ENCODE measurements at places on chromosomes 4 and X. TPM values are rescaled to one million over a fixed set of nuclear protein-coding genes. Genes with fewer than 3 reads are reported as not detected.

- DNase-seq, result no peak
These were observed 134.5 kb upstream of the TLL1 start for GRCh38 chr4:165738571-165738970.

- DNase-seq, result no peak
These were observed 1.6 kb upstream of the SLC10A4 start for GRCh38 chr4:48481581-48481980.

Gene GABRQ
- total RNA-seq, result not detected

Gene ETDA
- not detected for total RNA-seq

Data from Calu3 (cell line).